ENCODE measurements at places on chromosomes 1 and 21.

GRCh38 chr1:50048791-50049190 is 25.0 kb upstream of the AGBL4 start:
- no peak for DNase-seq

GRCh38 chr1:47198214-47198613 is 8.4 kb upstream of the PDZK1IP1 start:
- DNase-seq = no peak

DNA sequence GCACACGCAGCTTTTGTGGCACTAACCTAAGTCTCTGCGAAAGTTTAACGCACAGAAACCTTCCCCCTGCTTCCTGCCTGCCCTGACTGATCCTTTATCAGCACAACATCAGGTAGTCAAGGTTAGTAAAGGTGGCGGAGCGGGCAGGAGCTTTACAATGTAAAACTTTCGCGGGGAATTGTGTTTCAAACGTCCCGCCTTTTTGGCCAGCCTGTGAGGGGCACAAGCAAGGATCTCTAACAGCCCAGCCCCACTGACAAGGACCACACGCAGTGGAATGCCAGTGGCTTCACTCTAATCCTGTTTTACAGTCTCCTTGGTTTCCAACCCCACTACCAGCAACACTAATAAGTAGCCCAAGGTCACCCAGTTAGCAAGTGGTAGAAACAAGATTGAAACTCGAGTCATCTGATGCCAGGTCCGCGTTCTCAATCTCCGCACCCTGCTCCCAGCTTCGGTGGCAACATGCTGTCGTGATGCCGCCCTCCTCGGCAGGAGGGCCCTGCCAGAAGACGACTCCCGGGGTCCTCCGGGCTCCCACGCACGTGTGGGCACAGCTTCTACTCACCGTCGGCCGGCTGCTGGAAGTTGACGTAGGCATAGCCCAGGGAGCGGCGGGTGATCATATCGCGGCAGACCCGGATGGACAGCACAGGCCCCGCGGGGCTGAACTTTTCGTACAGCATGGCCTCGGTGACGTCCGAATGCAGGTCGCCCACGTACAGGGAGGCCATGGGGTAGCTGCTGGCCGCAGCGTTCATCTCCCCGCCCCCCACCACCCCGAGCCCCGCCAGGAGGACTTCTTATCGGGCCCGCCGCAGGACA is 1.2 kb downstream of the PABPC4 start:
- DNase-seq = peak; percentile 50

GRCh38 chr1:36971852-36972618 is 62.3 kb downstream of the GRIK3 start:
- no peak for DNase-seq

DNA sequence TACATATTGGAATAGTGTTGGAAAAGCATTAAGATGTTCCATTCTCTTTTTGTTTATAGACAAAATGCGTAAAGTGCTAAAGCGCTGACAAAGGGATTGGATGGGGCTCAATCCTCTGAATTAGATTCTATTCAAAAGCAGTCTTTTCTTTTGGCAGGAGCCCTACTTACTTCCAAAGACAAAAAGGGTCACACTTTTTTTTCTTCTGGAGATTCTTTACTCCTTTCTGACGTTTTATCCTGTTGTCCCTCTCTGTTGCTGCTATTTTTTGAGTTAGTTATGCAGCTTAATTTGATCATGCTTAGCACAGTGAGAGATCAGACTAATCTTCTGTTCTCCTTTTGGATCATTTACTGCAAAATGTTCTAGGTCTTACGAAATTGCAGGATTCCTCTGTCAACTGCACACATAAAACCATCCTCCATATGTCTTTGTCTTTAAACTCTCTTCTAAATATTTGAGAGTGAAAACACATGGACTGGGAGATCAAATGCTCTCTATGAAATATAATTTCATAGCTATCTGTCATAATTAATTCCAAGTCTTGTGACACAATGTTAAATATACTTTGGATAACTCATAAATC is 656.4 kb upstream of the ADGRL2 start:
- DNase-seq = no peak

DNA sequence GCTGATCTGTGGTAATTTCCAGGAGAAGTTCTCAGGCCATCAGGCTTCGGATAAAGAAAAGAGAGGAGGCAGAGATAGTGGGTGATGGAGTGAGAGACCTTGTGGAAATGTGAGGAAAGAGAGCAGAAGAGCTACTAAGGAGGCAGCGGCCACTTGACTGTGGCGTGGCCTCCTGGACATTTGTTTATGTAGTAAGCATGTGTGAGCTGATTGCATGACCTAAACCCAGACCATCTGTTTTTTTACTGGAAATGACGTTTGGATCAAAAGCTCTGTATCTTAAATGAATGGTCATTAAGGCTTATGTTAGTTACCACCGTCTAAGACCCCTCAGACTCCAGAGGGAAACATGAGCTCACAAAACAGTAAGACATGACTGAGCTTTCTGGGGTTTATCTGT is 13.6 kb downstream of the ATP1B1 start:
- DNase-seq = no peak

- no peak for DNase-seq
These were observed 190.6 kb downstream of the FGGY start for GRCh38 chr1:59487335-59488031.

- DNase-seq = no peak
These were observed 37.7 kb upstream of the ARHGAP29 start for GRCh38 chr1:94275083-94275482.

- no peak for DNase-seq
These were observed 21.8 kb downstream of the YBX1 start for GRCh38 chr1:42703888-42704464.

DNA sequence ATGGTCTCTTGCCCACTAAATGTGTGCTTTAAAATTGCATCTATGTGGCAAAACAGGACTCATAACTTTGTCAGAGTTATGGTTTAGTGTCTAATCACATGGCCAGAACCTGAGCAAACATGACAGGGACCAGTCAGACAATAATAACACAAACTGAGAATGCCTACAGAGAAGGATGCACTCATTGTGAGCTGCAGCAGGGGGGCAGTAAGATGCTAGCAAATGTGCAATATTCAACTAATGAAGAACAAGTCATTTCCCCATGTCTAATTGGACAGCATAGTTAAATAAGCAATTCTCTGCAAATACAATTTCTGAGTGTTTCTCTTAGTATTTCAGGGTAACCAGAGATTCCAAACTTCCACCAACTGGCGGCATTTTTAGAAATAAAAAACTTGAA is 30.8 kb downstream of the SPAG17 start:
- DNase-seq = no peak

- DNase-seq = no peak
These were observed 23.3 kb upstream of the NBL1 start for GRCh38 chr1:19620786-19621185.

GRCh38 chr1:167456926-167457325 is 61.4 kb downstream of the CD247 start:
- DNase-seq = no peak

DNA sequence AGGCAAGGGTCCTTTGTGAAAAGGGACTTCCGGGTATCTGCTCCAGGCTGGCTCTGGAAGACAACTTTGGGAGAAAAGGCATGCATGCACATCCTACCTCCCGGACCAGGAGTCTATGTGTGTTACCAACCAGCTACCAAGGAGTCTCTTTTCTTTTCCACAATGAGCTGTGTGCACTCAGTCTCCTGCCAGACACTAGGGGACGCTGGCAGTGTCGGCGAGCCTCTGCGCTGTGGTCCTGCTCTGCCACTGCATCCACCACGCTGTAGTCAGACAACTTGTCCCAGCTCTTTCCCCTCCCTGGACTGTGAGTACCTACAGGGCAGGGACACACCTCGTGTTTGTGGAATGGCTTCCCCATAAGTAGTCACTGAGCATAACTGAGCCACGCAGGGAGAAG is 5.1 kb upstream of the SSR2 start:
- peak; percentile 65 for DNase-seq

DNA sequence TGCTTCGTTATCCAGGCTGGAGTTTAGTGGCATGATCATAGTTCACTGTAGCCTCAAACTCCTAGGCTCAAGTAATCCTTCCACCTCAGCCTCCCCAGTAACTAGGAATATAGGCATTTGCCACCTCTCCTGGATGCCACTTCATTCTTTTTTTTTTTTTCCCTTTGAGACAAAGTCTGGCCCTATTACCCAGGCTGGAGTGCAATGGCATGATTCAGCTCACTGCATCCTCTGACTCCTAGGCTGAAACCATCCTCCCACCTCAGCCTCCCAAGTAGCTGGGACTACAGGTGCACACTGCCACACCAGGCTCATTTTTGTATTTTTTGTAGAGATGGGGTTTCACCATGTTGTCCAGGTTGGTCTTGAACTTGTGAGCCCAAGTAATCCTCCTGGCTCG is 19.3 kb downstream of the OSBPL9 start:
- no peak for DNase-seq

DNA sequence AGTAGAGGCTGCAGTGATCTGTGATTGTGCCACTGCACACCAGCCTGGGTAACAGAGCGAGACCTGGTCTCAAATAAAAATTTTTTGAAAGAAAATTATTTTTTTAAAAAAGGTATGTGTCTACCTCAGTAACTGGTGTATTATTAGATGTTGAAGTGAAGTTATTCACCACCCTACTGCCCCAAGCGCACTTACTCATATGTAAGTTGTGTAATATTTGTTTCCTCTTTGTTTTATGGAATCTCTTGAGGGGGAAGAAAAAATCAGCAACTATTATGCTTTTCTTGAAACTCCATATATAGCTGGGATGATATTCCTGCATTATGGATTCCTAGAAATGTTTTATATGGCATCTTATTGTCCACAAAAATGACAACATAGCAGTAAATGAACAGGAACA is 21.3 kb downstream of the RBM15 start:
- DNase-seq = no peak

DNA sequence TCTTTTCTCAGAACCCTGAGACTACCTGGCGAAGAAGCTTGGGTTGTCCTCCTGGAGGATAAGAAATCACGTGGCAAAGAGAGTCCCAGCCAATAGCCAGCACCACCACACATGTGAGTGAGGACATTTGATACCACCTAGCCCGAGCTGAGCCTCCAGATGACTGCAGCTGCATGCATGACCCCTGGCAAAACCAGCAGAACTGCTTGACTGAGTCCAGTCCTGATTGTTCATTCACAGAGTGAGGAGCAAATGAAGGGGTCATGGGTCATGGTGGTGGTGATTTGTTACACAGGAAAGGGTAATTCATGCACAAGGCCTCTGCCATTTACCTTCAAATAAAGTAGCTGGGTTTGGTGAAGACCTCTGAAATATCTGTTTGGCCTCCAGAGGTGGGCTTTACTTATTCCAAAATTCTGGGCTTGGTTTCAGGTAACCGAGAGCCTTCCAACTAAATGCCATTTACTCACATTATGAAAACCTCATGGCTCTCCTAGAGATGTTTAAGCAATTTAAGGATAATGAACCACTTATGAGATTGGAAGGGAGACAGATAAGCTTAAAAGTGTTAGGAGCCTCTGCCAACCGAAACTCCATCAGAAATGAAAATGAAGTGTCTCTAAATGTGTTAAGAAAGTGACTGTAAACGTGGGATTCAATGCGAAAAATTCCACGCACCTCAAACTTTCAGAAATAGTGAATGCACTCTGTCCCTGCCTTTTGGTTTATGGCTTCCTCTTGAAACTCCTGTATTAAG is 163.3 kb downstream of the SLC35F3 start:
- no peak for DNase-seq

- DNase-seq = no peak
These were observed 99.8 kb upstream of the PRMT6 start for GRCh38 chr1:106956721-106957120.

- no peak for DNase-seq
These were observed 113.6 kb upstream of the VAMP3 start for GRCh38 chr1:7657287-7658016.

GRCh38 chr1:228021355-228022030 is 14.7 kb downstream of the WNT3A start:
- no peak for DNase-seq

GRCh38 chr1:208219098-208219658 is 25.0 kb downstream of the PLXNA2 start:
- no peak for DNase-seq

GRCh38 chr1:147541672-147542568 is 619 bp downstream of the BCL9 start:
- peak; percentile 53 for DNase-seq

DNA sequence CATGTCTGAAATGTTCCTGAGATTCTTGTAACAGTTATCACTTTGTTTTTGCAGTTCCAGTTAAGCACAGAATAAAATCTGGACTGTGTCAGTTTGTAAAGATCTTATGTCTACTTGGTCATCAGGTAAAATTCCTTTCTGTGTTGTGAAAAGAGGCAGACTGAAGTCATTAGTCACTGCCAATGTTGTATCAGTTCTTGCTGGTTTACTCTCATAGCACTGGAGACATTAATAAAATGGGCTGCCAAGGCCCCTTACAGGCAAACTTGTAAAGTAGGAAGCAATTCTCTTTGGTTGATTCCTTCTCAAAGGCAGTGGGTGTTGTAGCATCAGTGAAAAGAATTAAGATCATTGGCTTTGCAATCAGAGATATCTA is 61.4 kb upstream of the ST6GALNAC3 start:
- no peak for DNase-seq

DNA sequence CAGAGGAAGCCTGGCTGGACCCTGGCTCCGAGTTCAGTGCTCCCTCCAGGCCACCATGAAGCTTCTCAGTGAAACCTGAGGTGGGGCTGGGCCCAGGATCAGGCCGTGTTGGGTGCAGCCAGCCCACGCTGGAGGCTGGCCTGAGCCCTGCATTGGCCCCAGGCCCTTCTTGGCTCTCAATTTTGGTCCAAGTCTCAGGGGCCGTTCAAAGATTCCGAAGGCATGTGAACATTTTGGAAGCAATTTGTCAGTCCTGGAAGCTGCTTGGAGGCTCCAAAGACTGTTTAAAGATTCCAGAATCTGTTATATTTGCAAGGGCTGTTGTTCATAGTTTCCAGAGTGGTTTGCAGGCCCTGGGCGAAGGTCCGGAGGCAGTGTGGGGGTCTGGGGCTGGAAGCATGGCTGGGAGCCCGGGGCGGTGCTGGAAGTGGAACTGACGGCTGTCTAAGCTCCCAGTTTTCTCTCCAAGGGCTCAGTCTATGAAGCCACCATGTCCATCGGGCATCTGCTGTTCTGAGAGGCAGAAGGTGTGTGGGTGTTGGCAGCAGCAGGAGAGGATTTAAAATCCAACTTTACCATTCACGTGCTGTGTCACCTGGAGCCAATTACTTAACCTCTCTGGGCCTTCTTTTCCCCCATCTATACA is 104.9 kb downstream of the EPHB2 start:
- DNase-seq = no peak

- no peak for DNase-seq
These were observed 38.5 kb upstream of the AK4 start for GRCh38 chr1:65109487-65109886.

GRCh38 chr21:21187579-21187978 is 189.4 kb downstream of the NCAM2 start:
- DNase-seq = no peak
